Osteoblast (primary cell): ENCODE measurements at places on chromosomes 2 and 18. TPM values are rescaled to one million over a fixed set of nuclear protein-coding genes. Genes with fewer than 3 reads are reported as not detected.

The LYPD6B gene
- total RNA-seq, result 2.5 and 2.9 TPM in 2 replicates

The NAT8 gene
- not detected in 2 replicates for total RNA-seq

The TMEM198 gene
- 1.1 and 1.5 TPM in 2 replicates for total RNA-seq

DNA sequence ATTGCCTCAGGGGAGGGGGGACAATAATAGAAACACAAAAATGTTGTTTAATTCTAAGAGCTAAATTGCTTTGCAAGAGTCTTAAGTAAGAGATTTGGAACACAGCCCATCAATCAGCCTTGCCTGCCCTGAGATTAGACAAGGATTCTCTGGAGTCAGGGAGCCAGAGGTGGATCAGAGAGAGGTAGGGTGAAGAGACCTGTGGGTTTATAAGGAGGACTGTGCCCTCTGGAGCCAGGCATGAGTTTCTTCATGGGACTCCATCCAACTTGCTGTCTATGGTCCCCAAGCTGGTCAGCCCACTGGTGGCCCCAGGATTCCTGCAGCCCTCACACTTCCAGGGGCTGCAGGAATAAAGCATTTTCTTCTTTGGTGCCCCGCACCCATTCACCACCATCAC lies 139.3 kb downstream of the ALK start:
- no peaks in the 10 kb centered on the region for H3K27me3 ChIP-seq
- no peaks in the 10 kb centered on the region for H3K4me1 ChIP-seq
- H3K4me3 ChIP-seq, result no peak overlapping the region
- no peaks in the 10 kb centered on the region for H3K36me3 ChIP-seq
- no peak overlapping the region for H3K27ac ChIP-seq

- no peak overlapping the region for H3K27ac ChIP-seq
- no peak overlapping the region for H3K4me3 ChIP-seq
- no peaks in the 10 kb centered on the region for H3K27me3 ChIP-seq
- H3K4me1 ChIP-seq, result no peaks in the 10 kb centered on the region
Observed at GRCh38 chr18:23757437-23757733, 68.1 kb downstream of the LAMA3 start.

DNA sequence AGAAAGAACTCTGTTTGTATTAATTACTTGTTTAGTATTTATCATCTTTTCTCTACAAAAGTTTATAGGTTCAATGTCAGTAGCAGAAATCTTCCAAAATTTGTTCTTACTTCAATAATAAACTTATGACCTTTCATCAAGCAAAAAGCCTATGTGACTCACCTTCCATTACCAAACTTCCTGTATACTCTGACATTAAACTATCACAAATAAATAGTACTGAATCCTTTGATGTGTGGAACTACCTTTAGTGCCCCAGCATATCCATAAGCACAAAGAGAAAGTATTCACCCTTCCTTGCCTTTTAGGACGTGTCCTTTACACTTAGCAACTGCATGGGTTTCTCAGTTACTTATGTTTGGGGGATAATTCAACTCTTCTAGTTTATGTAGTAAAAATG lies 166.0 kb downstream of the EHBP1 start:
- H3K36me3 ChIP-seq, result peaks cover 31% of the 10 kb centered on the region
- no peak overlapping the region for H3K4me3 ChIP-seq
- H3K27ac ChIP-seq, result no peak overlapping the region
- H3K4me1 ChIP-seq, result no peaks in the 10 kb centered on the region
- no peak for DNase-seq

- H3K27ac ChIP-seq, result no peak overlapping the region
- peak; percentile 68 for DNase-seq
- H3K4me3 ChIP-seq, result no peak overlapping the region
- no peaks in the 10 kb centered on the region for H3K36me3 ChIP-seq
- H3K4me1 ChIP-seq, result peaks cover 4% of the 10 kb centered on the region
- H3K27me3 ChIP-seq, result peaks cover 4% of the 10 kb centered on the region
Observed at GRCh38 chr18:46407486-46408166, 249.4 kb downstream of the LOXHD1 start.

GRCh38 chr2:80300954-80301353 lies 3.6 kb downstream of the LRRTM1 start:
- no peaks in the 10 kb centered on the region for H3K36me3 ChIP-seq
- H3K4me3 ChIP-seq, result no peak overlapping the region
- peaks cover 4% of the 10 kb centered on the region for H3K27me3 ChIP-seq
- DNase-seq, result peak; percentile 60
